ENCODE measurements at places on chromosomes 2 and 18.

DNA sequence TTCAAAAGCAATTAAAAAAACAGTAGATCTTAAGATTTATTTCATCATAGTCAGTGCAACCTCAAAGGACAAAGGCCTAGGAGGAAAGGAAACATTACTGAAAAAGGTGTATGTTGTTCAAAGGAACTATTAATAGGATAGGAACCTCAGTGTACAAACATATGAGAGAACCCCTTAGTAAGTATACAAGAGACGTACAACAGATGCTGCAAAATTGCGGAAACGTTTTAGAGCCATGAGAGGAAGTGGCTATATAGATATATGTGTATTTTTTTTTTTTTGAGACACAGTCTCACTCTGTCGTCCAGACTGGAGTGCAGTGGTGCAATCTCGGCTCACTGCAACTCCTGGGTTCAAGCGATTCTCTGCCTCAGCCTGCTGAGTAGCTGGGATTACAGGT, 22.2 kb downstream of the PIK3C3 start:
- no peak for DNase-seq

DNA sequence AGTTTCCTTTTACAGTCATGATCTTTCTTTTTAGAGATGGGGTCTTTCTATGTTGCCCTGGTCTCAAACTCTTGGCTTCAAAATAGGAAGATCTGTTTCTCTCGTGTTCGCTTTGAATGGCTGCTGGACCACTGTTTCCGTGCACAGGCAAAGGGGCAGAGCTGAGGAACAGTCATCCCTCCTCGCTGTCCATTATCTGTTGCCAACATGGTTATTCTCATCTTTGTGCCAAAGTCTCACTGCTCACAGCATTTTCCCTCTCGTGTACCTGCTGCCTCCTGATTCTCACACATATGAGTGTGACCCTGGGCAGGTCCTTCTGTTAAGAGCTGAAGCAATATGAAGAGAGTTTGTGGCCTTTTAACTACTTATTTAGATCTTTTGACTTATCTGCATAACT, 28.0 kb upstream of the CCNYL1 start:
- no peak for DNase-seq

DNA sequence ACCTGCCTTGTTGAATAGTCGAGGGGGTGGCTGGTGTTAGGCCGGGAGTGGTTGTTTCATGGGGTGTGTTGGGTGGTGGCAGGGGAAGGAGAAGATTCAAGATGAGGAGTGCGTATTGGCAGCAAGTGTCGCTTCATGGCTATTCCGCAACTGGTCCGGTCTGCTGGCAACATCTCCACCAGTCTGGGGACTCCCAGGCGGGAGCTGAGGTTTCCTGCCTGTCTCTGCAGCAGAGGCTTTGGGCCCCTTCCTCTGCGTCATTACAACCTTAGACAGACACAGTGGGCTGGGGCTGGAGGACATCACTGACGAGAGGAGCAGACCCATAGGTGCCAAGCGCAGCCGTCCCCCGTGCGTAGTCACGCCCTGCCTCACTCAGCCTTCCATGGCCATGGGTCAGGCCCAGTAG, 64.0 kb upstream of the MCFD2 start:
- no peak for DNase-seq

DNA sequence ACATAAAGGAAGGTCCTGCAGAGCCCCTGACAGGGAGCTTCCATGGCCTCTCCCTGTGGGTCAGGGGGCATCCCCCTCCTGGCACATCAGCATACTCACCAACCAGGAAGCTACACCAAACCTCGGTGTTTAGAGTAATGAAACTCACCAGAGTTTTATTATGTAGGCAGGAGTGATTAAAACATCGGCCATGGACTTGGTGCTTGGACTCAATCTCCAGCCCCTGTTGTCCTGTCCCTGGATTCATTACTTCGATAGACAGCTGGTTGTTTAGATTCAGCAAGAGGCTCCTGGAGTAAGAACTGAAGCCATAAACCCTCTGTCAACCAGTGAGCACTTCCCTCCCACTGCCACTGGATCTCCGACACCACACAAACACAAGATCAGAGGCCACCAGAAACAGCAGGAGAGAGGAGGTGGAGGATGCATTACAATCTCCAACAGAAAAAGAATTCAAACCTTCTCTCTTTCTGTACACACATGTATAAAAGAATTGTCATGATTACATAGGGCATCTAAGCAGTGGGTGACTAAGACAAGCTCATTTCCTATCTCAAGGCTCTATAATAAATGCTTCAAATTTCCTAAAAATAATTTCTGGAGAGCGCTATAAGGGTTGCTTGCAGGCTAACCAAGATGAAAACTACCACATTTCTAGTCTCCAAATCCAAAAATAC, 27.2 kb downstream of the TBC1D8 start:
- no peak for DNase-seq

- DNase-seq = no peak
Observed at GRCh38 chr2:226636586-226636985, 163.0 kb downstream of the IRS1 start.

DNA sequence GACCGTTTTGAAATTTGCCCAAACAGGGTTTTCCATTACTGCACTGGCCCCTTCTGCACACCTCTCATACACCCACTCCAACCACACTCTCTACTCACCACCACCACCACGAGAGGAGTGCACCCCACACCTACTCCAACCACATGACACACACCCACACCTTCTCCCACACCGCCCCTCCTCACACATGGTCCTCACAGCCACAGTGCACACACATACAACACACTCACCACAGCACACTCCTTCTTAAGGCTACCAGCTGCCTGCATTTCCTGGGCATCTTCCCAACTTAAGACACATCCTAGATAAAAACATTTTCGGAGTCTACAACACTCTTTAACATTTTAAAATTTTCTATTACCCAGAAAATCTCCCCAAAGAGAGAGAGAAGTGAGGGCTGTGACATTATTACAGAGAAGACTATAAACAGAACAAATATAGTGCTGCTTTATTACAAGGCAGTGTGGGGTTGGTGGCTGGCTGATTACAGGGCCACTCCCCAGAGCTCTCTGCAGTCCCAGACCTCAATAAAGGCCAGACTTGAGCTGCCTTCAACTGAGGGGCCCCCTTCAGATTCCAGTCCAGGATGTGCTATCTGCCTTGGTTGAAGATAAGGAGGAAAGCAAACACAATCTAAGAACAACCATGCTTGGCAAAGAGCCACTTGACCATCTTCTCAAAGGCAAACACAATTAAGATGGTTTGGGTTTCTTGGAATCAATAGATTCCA, 36.1 kb downstream of the NHEJ1 start:
- DNase-seq = no peak

DNA sequence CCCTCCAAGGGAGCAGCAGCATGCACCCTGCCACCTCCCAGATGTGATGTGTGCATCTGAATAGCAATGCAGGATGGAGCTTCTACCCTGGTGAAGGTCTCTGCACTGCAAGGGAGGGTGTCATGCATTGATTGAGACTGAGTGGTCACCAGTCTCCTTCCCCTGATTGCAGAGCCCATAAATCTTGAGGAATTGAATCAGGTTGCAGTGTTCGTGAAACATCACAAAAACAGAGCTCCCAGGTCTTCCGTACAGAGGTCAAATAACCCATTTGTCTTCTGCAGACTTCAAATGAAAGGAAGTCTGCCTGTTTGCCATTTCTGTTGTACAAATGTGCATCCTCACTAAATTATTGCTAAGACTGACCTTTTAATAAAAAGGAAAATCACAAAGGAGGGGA, 136.8 kb downstream of the WDSUB1 start:
- DNase-seq = no peak

DNA sequence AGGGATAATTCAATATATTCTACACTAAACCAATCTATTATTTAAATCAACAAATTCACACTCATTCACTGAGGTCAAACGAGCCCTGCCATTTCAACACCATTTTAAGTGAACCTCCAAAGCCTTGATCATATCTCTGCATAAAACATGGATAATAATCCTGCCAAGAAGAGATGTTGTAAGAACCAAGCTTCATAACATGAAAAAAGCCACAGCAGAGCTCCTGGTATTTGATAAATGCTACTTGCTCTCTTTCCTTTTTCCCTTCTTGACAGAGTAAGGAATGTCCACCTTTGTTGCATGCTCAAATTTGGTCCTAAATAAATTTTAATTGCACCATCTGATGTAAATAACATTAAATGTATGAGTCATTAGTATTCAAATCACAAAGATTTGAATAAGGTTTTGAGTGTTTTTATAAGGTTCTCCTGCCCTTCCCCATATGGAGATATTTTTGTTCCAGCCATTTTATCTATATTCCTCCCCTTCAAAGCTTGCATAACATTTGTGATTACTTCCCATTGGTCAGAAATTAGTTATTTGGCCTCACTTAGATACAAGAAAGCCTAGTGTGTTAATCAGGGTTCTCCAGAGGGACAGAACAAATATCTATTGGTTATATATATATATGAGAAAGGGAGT, 318.8 kb downstream of the RND3 start:
- no peak for DNase-seq

DNA sequence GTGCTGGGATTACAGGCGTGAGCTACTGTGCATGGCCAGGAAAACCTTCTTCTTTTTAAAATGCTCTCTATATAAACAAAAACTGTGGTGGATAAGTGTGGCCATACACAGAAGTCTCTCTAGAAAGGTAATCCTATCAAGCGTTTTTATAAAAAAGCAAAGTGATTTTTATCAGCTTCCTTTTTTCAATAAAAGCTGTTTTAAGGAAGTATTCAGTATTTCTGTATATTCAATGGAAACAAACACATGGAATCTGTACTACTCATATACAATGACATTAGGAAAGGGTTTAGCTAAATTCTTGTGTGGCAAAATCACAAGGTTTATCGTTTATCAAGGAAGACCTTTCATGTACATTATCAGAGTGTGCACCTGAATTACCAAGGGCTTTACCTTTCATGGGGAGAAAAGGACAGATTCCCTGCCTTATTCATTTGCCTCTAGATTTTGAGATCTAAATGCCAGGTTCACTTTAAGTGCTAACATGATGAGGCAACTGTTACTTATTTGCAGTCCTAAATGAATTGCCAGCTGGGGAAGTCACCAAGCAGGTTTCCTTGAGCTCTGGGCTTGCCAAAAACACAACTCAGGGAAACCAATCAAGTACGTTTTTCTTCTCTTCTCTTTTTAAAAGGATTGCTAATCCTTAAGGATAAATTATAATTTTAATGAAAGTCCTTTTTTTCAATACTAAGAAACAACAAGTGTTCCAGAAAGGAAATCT, 70.8 kb downstream of the RTN4 start:
- DNase-seq = no peak

DNA sequence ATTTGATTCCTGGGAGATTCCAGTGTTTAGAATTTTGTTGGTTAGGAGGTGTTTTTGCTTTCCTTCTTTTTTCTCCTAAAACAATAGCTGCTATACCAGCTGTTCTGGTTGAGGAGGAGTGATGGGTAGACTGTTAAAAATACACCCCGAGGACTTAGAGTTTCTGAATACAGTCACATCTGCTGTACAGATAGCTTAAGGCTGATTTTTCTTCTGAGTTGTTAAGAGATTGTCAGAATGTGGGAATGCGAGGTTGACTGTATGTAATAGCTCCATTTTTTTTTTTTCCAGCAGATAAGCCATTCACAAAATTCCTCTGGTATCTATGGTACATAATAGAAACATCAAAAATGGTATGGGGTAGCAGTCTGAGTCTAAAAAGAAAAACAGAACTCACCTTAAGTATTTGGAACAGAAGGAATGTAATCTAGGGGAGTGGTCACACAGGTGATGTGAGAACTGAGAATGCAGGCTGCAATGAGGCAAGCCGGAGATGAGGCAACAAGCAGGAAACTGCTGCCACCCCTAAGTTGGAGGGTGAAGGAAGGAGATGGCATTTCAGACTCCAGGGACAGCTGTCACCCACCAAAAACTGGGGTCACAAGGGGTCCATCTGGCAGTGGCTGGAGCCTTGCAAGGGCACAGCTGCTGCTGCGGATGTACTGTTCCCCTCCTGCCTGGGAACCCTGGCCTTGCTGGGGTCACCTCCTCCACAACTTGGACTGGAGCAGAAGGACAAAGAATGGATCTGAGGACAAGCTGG, 2.4 kb downstream of the DGKD start:
- DNase-seq = no peak

DNA sequence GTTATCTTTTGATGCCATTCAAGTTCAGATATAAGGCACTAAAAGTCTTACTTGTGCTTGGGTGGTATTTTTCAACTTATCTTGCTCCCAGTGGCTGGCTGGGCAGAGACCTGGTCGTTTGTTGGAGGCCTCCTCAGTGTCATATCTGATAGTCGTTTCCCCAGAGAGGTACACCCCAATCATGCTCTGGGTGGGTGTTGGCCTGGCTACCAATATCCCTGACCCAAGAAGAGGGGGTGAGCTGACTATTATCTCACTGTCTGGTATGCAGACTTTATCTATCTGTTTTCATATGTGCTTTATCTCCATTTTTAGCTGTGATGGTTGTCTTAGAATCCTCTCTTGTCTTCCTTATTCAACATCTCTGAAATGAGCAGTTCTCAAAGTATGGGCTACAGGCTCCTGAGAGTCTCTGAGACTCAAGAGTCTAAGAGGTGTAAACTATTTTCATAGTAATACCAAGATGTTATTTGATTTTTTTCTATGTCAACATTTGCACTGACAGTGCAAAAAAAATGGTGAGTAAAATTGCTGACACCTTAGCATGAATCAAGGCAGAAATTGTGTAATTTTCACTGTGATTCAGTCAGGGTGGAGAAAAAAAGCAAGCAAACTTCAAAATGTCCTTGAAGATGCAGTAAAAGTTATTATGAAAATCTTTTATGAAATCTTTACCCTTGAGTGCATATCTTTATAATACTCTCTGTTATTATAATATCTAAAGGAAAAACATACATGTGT, 12.3 kb upstream of the PLEK start:
- no peak for DNase-seq

GRCh38 chr18:24695168-24695567, 234.7 kb downstream of the HRH4 start:
- no peak for DNase-seq

GRCh38 chr2:12918835-12919445, 202.2 kb downstream of the TRIB2 start:
- no peak for DNase-seq

GRCh38 chr18:48832938-48833700, 117.6 kb downstream of the SMAD7 start:
- no peak for DNase-seq

GRCh38 chr2:217451666-217452065, 551.1 kb downstream of the TNS1 start:
- DNase-seq = no peak

DNA sequence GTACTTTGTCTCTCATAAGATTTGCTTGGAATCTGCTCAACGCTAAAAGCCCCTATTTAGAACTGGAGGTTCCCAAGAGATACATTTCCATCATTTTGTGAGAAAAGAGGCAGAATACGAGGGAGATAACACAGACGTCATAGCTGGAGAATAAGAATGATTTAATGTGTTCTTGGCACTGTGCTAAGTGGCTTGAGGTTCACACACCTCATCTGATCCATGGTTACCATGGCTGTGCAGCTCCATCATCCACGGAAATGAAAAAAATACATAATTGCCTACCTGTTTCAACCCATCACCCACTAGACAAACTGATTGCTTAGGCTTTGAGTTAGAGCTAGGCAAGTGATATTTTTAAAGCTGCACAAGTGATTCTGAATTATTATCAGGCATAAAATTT, 227.6 kb downstream of the SLC8A1 start:
- no peak for DNase-seq

Data from stimulated activated CD8-positive, alpha-beta memory T cell treated with anti-CD3 and anti-CD28 coated beads, Interleukin-4, amount 100 ng/mL, for 1 hour (primary cell).